Eye (tissue), 1 donor: ENCODE measurements at places on chromosomes 3 and 15.
A peak's percentile ranks its signal among the peaks of the same experiment; 100 is the strongest.

GRCh38 chr3:52195823-52196331, 2.1 kb upstream of the ALAS1 start:
- no peak for DNase-seq

DNA sequence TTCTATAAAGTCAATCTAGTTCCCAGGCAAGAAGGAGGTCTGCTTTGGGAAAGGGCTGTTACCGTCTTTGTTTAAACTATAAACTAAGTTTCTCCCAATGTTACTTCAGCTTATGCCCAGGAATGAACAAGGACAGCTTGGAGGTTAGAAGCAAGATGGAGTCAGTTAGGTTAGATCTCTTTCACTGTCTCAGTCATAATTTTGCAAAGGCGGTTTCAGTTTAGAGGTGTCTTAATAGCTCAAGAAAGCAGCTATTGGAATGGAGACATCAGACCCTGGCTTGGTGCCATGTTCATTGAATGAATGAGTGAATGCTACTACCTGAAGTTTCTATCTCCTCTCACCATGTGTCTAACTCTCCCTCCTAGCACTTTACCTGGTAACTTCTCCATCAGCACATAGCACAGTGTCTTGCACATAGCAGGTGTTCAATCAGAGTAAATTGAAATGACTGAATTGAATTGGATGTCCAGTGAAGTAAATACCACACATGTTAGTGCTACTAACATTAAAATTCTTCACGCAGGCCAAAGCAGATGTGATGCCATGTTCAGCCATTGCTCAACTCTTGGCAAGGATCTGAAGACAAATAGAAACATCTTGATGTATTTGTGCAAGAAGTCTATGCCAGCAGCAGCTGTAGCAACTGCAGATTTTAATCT, 28.2 kb downstream of the CLEC3B start:
- DNase-seq: no peak

- DNase-seq: peak; percentile 37
Measured at GRCh38 chr3:138861798-138862197, 27.1 kb upstream of the PIK3CB start.

DNA sequence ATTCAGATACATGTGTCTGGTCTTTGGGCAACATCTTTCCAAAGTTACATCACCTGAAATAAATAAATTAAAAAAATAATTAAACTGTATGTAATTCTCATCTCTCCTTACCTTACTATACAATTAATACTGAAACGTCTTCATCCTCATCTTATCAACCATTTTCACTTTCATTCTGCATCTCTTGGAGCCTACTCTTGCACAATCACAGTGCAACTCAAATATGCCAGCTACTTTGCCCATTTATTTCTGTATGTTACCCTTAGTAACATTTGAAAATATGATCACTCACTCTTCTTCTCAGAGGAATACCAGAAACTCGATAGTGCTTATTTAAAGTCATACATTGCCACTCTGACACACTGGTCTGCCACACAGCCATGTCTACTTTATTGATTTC, 1357.1 kb upstream of the CADM2 start:
- DNase-seq: no peak

GRCh38 chr15:41630616-41631217, 29.5 kb upstream of the MGA start:
- DNase-seq: no peak

GRCh38 chr15:58627701-58628100, 121.8 kb downstream of the ADAM10 start:
- no peak for DNase-seq

GRCh38 chr3:195183071-195183776, 87.7 kb downstream of the XXYLT1 start:
- DNase-seq: no peak

- DNase-seq: peak; percentile 75
Measured at GRCh38 chr3:129560911-129561594, 18.1 kb downstream of the H1-8 start.

GRCh38 chr3:1600206-1600605, 498.5 kb upstream of the CNTN4 start:
- no peak for DNase-seq

DNA sequence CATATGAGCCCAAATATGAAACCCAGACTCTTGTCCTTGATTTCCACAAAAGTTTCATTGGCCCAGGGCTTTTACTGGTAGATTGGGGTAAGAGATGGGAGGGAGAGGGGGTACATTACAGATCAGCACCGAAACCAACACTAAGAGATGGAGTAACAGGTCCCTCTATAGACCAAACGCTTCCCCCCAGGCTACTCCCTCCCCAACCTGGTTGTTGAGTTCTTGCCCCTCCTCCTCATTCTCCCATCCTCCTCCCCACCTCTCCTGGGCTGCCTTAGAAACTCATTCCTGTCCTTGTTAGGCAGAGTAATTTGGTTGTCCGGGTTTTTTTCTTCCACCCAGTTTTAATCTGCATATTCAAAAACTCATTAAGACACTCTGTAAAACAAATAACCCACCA, 74.1 kb downstream of the MESD start:
- DNase-seq: no peak

DNA sequence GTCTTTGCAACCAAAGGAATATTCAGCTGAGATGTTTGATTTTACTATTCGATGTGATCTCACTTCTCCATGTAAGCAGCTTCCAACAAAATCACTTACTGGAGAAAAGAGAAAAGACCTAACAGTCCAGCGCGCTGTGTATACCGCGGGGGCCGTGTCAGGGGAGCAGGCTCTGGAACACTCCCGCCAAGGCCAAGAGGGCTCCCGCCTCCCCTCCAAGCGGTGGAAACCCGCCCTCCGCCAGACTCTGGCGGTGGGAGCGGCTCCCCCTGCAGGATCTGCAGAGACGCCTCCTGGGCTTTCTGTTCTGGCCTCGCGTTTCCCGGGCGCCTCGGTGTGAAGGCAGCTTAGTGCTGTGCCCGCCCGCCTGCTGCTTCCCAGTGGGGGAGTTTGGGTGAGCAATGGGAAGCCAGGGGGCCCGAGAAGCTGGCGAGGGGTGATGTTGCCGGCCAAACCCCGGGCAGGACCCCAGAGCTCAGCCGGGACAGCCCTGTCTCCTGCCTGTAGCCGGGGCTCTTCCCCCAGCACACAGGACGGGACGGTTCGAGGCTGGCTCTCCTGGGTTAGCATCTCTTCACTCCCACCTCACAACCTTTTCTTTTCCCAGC, 36.3 kb downstream of the CHST14 start:
- peak; percentile 87 for DNase-seq

- DNase-seq: no peak
Measured at GRCh38 chr3:126696701-126697267, 7.3 kb upstream of the CHCHD6 start.

DNA sequence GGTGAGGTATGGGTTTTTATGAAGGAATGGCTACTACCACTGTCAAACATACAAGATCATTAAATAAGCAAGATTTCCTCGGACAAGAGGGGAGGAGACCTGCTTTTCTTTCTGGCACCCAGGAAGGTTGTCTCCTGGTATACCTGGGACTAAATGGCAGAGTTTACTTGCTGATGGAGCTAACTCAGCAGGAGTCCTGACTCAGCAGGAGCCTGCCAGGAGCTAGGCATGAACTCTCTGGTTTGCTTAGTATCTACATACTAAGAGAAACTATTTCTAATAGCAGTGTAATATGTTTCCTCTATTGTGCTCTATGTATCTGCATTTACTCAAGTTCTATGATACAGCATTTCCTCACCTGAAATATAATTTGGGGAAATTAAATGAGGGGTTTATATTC, 404.2 kb downstream of the RSL24D1 start:
- DNase-seq: no peak

- peak; percentile 3 for DNase-seq
Measured at GRCh38 chr15:89346516-89347231, 12.1 kb upstream of the POLG start.

GRCh38 chr3:54931182-54931581, 3.3 kb upstream of the LRTM1 start:
- peak; percentile 68 for DNase-seq

DNA sequence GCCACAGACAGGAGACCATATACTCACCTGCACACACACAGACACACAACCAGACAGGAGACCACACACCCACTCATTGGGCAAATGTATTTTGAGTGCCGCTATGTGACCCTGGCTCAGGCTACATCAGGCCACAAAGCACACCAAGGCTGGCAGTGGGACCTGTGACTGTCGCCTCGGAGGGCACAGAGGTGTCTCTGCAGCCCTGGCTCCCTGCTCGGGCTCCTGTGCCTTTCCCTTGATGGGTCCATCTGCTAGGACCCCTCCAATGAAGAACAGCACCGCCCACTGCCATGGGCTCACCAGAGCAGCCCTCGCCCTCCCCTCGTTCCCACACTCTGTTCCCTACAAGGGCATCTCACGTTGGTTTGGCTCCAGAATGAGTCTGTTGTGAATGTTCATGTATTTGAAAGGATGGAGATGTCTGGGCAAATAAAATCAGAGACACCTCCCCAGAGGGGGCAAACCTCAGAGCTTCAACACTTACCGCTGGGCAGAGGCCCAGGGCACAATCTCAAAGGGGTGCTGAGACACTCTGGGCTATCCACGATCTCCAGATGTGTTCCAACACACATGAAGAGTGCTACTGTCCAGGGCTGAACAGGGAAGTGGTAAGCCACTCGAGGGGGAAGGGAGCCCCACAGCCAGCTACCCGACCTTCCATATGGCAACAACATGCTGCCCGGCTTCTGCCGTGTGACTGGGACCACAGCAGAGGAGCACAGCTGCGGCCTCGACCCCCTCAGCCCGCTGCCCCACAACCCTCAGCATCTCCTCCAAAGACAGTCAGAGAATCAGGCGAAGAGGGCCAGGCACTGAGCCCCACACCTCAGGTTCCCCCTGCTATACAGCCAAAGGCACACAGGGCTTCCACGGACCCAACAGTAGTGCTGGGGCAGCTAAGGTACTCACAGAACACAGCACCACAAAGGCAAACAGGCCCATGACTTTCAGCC, 74.9 kb downstream of the OCA2 start:
- DNase-seq: no peak

GRCh38 chr3:190359813-190360212, 28.1 kb upstream of the CLDN16 start:
- DNase-seq: no peak

DNA sequence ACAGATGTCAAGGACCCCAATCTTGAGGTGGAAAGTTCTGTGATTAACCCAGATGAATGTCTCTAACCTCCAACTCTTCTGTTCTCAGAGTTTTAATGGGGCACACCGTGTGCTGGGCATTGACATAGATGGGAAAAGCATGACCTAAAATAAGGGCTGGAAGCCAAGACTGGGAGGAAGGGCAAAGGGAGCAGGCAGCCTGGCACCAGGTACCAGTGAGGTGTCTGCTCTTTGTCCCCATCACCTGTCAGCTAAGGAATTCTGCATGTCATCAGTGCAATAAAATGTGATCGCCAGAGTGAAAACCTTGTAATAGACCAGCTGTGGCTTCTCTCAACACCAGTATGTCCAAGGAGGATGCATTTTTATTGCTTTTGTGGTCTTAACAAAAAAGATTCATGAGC, 143.5 kb upstream of the TPM1 start:
- DNase-seq: no peak

DNA sequence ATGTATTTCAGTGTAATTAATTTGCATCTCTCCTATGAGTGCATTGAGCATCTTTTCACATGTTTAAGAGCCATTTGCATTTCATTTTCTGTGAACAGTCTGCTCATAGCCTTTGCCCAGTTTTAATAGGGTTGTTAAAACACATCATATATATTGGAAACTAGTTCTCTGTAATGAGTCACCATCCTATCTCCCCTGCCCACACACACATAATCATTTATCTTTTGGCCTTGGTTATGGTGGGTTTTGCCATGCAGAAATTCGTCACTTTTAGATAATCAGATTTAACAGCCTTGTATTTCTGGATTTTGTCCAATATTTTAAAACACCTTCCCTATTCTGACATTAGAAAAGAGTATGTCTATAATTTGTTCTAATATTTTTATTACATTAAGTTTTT, 11.9 kb upstream of the CHRM5 start:
- DNase-seq: no peak

- no peak for DNase-seq
Measured at GRCh38 chr3:49470714-49471420, 800 bp downstream of the DAG1 start.

DNA sequence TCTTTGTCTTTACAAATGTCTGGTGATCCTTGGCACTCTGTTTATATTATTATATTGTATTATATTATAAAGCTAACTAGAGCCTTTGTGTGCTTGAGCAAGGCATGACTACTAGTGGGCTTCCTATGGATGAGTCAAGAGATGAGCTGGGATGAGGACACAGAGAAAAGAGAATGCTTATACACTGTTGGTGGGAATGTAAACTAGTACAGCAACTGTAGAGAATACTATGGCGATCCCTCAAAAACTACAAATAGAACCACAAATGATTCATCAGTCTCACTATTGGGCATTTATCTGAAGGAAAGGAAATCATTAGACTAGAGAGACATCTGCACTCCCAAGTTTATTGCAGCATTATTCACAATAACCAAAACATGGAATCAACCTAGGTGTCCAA, 40.8 kb upstream of the MED12L start:
- no peak for DNase-seq

DNA sequence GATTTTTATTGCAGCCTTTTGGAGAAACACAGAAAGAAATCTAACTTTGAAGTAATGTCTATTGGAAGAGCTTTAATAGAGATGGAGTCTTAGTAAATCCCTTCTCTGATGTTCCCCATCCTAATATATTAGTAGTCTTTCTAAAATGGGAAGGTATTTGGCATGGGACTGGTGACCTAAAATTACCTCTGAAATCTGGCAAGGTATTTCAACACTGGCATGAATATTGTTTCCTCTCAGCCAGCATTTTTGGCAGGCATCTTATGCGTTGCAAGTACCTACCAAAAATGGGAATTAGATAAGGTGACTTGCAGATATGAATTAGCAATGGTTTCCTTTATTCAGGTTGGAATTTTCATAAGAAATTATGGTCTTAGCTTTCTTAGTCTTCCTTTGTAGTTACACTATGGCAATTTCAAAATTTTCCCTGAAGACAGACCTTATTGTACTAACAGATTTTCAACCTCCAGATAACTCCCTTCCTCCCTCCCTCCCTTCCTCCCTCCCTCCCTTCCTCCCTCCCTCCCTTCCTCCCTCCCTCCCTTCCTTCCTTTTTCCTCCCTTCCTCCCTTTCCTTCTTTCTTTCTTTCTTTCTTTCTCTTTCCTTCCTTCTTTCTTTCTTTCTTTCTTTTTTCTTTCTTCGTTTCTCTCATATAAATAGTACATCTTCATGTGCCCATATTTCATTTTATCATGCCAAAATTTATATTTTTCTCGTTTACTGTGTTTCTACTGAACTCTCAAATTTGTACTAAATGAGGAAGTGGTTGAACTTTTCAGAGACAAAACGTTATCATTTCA, 168.2 kb upstream of the KCNMB2 start:
- DNase-seq: no peak

DNA sequence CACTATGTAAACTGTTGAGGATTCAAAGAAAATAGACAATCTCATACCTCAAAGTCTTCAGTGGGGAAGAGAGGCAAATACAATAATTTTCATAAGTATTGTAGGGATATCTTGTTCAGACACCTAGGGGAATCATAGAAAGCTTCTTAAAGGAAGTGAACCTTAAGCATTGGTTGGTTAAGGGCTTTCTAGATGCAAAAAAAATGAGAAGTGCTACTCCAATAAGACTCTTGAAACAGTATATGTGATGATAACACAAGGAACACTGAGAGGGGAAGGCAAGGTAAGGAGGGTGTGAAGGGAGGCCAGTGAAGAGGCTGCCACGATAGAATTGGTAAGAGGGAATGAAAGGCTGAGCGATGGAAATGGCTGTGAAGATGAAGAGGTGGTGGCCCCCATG, 104.1 kb downstream of the TPRG1 start:
- no peak for DNase-seq

GRCh38 chr3:143078883-143079282, 40.7 kb upstream of the CHST2 start:
- no peak for DNase-seq

- DNase-seq: no peak
Measured at GRCh38 chr3:59247402-59247841, 197.6 kb upstream of the CFAP20DC start.

GRCh38 chr3:46496746-46497555, 825 bp upstream of the RTP3 start:
- peak; percentile 16 for DNase-seq
